ENCODE measurements at places on chromosomes 4 and X. TPM values are rescaled to one million over a fixed set of nuclear protein-coding genes. Genes with fewer than 3 reads are reported as not detected.

DNA sequence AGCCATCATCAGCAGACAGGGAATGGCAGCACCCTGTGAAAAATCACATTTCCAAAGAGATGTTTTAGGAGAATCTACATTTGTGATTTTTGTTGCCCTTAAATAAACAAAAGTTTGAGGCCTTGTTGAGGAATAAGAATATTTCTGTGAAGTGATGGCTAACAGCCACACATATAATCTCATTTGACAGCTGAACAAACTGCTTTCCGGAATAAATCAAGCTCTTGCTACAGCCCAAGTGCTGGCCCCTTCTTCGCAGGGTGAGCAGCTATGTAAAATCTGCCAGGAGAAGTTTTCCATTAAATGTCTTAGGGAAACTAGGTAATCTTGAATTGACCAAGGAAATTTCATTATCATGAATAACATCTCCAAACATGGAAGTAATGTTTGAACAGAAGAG lies 106.4 kb upstream of the GPM6B start:
- no peak for DNase-seq

DNA sequence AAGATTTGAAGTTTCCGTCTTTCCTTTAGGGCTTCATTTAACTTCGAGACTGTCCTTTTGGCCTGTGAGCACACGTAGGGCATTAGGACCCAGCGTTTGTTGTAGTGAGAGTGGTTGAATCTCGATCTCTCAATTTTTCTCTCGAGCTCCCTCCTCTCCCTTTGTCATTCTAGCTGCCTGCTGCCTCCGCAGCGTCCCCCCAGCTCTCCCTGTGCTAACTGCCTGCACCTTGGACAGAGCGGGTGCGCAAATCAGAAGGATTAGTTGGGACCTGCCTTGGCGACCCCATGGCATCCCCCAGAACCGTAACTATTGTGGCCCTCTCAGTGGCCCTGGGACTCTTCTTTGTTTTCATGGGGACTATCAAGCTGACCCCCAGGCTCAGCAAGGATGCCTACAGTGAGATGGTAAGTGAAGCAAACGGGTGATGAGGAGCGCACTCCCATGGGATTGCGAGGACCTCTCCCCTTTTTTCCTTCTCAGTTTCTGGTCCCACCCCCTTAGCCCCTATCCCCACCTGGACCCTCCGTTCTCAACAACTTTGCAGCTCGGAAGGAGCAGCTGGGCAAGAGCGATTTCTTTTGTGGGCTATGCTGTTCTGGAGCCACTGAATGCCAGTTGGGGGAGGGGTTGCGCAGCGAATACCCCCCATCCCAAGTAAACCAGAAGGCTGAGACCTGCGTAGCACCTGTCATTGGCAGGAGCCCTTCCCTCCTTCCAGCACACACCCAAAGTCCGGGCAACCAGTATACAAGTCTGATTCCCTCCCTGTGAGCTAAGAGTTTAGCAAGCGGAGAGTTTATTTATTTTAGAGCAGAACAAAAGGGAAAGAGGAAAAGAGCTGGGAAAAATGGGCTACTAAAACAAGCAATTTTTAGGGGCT lies at the start of gene TMEM35A:
TSS of gene TMEM35A (plus strand) at position 164 of the 883 bp plus-strand sequence. CDS start at position 288, 124 bp downstream.
- DNase-seq = no peak

DNA sequence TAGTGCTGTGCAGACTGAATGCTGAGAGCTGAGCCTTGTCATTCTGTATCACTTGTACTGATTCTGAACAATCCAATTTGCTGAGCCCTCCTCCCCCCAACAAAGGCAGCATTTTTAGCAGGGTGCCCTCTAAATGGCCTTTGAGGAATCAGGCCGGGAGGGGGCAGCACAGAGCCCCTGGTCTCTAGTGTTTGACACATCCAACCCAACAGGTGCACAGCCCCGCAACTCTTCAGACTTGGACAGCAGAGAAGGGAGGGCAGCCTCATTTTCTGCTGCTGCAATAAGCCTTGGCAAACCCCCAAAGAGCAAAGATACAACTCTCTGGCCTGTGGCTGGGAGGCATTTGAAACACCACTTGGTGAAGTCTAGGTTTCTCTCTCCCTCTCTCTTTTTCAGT lies 3.4 kb downstream of the ATP1B4 start:
- peak; percentile 32 for DNase-seq

DNA sequence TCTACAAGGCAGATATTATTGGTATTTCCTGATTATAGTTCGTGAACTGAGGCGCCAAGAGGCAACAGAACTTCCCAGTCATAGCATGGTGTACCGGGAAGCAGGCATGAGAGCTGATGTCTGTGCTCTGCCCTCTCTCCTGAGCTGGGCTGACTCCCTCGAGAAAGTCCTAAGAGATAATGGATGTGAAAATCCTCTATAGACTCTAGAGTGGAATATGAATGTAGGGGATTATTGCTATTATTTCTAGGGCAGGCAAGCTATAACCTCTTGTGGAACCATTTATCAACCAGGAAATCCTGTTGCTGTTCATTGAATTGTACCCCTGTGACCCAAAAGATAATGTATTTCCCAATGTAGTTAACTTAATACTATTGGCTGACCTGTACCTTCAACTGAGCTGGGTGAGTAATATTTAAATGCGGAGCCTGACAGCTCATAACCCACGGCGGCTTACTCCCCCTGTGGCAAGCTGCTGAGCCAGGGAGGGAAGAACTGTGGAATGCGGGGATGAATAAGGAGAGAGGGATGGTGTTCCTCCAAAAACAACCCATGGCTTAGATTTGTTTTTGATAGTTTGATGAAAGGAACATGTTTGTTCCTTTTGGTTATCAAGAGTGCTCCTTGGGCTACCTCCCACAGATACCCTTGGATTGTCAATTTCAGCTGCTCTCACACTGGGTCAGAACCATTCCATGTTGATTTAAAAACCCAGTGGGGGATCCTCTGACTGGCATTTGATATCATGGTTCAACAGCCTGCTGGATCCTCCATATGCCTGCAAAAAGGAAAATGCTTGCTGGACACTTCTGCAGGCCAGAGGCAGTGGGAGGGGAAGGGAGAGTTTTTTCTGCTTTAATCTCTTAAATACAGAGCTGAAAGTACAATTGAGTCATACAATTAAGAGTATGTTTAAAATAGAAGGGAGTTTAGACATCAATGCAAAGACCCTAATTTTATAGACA lies 339.0 kb upstream of the BOD1L1 start:
- no peak for DNase-seq

DNA sequence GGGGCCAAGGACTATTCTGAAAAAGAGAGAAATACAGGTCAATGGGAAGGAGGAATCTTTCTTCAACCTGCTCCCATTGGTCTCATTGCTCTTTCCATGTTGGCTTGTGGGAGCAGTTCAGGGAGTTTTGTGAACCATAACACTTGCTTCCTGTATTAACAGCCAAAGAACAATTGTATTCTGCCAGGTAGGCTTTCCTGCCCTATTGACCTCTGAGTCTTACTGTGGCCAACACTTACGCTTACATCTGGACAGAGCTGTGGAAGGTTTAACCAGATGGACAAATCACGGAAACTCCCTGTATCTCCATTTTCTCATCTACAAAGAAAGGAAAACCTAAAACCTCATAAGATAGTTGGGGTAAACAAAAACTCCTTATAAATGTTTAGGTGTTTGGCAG lies 30.7 kb downstream of the MID1IP1 start:
- DNase-seq = no peak

IBSP gene
- polyA plus RNA-seq = not detected

- no peak for DNase-seq
Measured at GRCh38 chrX:31540313-31540712, 468.5 kb upstream of the FTHL17 start.

GRCh38 chrX:10159145-10159468 lies 2.3 kb downstream of the CLCN4 start:
- peak; percentile 50 for DNase-seq

C4orf51 gene
- not detected for polyA plus RNA-seq

GRCh38 chr4:51998837-51999236 lies 21.3 kb downstream of the LRRC66 start:
- DNase-seq = no peak

ENAM gene
- not detected for polyA plus RNA-seq

- DNase-seq = no peak
Measured at GRCh38 chr4:99617374-99617773, 40.3 kb downstream of the C4orf54 start.

MAGEA4 gene
- 0.70 TPM for polyA plus RNA-seq

DNA sequence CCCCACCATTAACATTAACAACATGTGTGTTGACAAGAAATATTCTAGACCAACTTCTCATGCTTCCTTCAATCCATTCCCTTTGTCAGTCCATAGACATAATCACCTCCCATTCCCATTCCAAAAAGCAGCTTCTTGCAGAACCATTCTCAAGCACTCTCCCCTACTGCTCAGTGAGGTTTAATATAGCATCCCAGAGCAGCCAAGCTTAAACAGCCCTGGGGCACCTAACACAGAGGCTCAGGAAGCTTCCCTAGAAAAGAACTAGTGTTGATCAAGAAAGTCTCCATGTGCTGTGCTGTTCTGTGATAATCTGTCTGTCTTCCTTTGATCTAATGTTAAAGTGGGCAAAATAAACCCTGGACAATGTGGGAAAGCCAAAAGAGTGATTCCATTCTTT lies 174.2 kb upstream of the NOCT start:
- no peak for DNase-seq

MTMR8 gene
- 2.4 TPM for polyA plus RNA-seq

DNA sequence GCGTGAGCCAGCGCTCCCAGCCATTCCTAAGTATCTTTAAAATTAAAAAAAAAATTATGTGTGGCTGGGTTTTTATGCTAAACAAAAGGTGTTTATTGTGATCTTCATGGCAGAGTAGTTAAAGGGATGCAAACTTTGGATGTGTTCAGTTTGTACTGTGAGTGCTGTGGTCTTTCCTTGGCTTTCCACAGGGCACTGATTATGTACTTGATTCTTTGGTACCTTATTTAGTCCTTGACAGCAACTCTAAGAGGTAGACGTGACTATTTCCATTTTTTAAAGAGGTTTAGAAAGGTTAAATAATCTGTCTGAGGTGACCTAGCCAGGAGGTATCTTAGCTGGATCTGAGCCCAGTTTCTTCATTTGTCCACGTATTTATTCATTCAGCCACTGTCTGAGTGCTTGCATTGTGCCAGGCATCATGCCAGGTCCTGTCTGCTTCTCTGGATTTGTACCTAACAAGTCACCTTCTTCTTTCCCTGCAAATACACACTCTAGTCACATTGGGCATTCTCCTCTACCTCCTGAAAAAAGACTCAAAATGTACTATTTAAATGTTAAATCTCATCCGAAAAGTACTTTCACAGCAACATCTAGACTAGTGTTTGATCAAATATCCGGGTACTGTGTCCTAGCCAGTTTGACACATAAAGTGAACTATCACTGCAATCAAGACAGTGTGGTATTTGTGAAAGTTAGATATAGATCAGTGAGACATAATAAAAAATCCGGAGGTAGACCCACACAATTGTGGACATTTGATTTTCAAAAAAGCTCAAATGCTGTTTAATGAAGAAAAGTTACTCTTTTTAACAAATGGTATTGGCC lies 31.5 kb downstream of the WWC2 start:
- DNase-seq = no peak

- no peak for DNase-seq
Measured at GRCh38 chr4:172750910-172751309, 417.7 kb upstream of the GALNT7 start.

GRCh38 chrX:110159865-110160264 lies 157.0 kb downstream of the TMEM164 start:
- DNase-seq = no peak

- no peak for DNase-seq
Measured at GRCh38 chr4:77089866-77090265, 14.1 kb upstream of the CCNI start.

DNA sequence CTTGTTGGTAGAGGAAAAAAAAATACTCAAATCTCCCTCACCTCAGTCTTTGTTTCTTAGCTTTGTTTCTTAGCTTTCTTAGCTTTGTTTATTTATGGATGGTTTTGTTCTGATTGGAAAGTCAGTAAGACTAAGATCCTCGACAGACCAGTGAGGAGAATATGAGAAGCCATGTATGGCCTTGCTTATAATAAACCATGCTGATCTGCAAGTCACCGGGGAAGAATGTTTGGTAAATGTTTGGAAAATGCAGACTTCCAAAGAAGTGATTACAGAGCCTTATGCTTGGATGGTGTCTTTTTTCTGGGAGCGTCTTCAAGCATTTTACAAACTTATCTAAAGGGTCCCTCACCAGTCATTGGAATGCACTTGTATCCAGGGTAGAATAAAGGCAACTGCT lies 90.1 kb upstream of the NOCT start:
- no peak for DNase-seq

DNA sequence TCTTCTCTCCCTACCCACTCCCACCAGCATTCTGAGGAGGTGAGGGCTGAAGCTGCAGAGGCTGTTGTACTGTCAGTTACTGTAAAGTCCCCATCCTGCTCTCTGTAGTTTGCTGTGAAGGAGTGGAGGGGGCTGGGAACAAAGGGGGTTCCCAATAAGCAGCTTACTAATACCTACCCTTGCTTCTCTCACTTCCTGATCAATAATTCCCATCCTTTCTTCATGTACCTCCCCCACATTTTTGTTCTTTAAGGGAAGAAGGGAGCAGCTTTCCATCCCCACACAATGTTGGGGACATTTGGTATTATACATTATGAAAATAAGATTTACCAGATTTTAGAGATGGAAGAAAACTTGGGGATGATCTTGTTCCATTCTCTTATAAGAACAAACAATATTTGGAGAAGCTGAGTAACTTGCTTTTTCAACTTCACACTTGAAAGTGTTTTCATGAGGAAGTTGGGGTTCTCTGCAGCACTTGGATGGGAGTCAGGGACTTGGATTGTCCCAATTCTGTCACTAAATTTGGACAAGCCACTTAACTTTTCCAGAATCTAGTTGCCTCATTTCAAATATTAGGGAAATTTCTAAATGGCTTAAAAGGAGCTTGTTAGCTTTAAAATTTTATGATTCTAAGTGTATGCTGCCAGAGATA lies 5.4 kb downstream of the TBC1D1 start:
- DNase-seq = no peak

- no peak for DNase-seq
Measured at GRCh38 chr4:39614487-39615162, 24.0 kb downstream of the SMIM14 start.

ELOVL6 gene
- polyA plus RNA-seq = 77.8 TPM

HSD17B11 gene
- polyA plus RNA-seq = 43.2 TPM

DNA sequence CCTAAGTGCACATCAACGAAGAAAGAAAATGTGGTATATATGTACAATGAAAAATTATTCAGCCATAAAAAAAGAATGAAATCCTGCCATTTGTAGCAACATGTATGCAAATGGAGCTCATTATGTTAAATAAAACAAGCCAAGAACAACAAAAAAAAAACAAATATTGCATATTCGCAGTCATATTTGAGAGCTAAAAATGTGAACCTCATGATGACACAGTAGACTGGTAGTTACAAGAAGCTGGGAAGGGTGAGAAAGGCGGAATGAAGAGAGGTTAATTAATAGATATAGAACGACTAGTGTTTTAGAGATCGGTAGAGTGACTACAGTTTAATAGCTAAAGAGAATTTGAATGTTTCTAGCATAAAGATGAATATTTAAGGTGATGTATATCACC lies 89.2 kb downstream of the PDS5A start:
- no peak for DNase-seq

GRCh38 chrX:78513971-78514738 lies 145.0 kb downstream of the RTL3 start:
- no peak for DNase-seq

- DNase-seq = no peak
Measured at GRCh38 chr4:120293341-120293740, 226.7 kb upstream of the MAD2L1 start.

AFP gene
- 2.0 TPM for polyA plus RNA-seq

Measured in K562 (cell line).